ENCODE measurements at places on chromosomes 5 and 9.

DNA sequence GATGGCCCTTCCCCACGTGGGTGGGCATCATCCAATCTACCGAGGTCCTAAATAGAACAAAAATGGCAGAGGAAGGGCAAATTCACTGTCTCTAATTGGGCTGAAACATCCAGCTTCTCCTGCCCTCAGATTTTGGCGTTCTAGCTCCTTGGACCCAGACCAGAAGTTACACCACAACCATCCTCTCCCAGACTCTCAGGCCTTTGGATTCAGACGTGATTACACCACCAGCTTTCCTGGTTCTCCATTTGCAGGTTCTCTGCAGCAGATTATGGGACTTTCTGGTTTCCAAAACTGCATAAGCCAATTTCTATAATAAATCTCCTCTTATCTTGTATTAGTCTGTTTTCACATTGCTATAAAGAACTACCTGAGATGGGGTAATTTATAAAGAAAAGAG is 73.6 kb upstream of the STARD4 start:
- DNase-seq: no peak

- peak; percentile 95 for DNase-seq
Measured at GRCh38 chr5:43040287-43041098, at the start of gene ANXA2R. Gene ANXA2R, minus strand, starts transcription at chr5:43040319. Its CDS starts 273 bp downstream, at chr5:43040046.

DNA sequence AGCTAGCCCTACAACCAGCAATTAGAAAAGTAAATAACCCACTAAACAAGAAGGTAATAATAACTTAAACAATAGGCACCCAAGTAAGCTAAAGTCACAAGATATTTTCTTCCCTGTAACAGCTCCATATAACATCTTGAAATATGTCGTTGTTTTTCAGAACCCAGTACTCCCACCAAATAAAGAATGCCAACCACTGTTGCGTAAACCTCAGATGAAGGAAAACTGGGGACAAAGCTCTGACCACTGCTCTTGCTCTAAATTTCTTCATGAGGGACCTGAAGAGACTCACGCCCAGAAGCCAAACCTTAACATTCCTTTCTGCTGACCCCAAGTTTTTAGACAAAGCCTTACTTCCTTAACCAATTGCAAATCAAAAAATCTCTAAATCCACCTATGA is 267.7 kb upstream of the GAS1 start:
- DNase-seq: no peak

- DNase-seq: no peak
Measured at GRCh38 chr5:137693307-137693950, 42.5 kb downstream of the KLHL3 start.

DNA sequence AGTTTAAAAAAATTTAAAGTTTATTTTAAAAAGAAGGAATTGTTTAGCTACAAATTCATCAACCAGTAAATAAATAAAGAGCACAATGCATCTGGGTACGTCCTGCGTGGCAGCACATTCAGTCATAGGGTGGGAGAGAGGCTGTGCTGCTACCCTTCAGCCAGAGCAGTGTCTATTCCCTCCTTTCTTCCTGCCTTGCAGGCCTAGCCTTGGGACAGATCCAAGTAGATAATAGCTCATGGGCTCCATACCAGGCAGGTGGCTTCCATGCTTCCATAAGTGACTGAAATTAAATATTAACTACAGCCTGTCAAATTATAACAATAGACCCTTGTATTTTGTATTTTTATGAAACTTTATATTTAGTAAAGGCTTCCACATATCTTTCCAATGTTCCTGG is 408.3 kb upstream of the RGMB start:
- DNase-seq: no peak

DNA sequence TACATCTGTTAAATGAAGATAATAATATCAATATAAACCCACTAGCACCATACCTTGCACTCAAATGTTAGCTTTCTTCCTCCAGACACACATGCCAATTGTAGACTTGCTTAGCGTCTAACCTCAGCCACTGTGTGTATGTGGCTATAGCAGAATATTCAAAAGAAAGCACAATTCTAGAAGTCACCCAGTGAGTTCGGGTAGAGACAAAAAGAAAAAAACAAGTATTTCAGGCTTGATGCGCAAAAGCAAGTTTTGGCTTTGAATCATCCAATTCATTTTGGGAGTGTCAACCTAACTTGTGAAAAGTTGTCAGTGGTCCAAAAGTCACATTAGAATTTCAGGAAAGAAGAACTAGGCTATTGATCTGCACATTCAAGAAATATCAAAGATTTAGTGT is 167.4 kb downstream of the PRELID2 start:
- DNase-seq: no peak

Data from suppressor macrophage (primary cell).